Activated naive CD4-positive, alpha-beta T cell (primary cell): ENCODE measurements at places on chromosomes 2 and 18.

DNA sequence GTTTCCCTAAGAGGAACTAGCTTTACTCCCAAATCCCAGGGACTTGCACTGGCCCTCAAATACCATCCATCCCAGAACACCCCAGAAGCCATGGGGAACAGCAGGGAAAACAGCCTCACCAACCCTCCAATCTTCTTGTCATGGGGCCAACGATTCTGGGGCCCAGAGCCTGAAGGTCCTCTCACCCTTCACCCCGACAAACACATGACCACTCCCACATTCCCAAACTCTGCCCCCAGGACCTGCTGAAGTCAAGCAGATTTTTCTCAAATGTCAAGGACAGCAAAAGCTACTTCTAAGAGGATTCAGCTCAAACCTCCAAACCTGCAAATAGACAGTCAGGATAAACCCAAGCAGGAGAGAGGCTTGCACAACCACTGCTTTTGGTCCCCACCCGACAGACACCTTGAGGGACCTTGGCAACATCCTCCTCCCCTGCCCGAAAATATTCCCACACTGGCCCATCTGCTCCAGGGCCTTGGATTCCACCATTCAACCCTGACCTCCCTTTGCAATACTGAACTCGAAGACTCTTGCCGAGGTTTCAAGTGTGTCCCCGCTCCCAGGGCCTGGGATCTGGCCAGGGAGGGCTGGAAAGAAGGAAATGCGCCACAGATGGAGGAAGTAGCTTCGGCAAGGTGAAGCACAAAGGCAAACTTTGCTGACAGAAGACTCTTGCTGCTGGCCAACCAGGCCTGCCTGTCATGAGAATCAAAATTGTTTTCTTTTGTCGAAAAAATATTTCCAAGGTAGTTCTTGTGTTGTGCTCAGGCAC, 143.3 kb downstream of the ZFP36L2 start:
- no peak for DNase-seq

DNA sequence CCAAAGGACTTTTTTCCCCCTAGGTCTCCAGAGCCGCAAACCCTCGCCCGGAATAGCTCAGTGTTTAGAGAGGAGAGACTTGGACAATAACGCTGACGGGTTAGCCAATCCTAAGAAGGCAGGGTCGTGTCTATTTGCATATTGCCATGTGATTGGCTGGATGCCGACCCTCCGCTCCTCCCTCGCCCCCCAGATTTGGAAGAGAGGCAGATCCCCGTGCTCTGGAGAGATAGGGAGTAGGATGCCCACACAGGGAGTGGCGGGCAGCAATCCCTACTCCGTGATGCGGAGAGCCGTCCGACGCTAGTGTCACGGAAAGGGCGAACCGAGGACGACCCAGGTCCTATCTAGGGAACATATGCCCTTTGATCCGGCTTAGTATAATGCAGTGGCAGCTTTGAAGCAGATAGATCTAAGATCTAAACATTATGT, 1.4 kb downstream of the WNT6 start:
- no peak for DNase-seq

GRCh38 chr2:187912950-187913349, 358.7 kb upstream of the TFPI start:
- no peak for DNase-seq

- DNase-seq, result no peak
Measured at GRCh38 chr2:235396071-235396846, 97.6 kb upstream of the AGAP1 start.

- no peak for DNase-seq
Measured at GRCh38 chr18:2050702-2051201, 520.6 kb downstream of the METTL4 start.
